Stimulated activated naive CD4-positive, alpha-beta T cell (primary cell): ENCODE measurements at places on chromosomes 7 and 10.

DNA sequence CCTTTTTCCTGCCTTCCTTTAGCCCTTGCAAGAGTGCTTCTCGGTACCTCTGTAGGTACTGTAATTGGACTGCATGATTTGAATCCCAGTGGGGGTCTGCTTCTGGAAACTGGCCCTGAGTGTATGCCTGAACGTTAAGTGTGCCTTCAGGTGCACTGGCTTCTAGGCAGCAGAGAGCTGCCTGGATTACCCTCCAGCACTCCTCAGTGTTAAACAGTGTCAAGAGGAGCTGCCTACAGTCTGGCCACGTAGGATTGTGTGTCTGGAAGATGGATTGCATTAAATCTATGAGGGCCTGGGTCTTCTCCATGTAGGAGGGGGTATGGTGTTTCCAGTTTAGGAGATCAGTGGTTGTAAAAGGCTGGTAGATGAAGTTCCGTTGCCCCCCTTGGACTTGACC, 103.7 kb downstream of the TRIM24 start:
- no peak for DNase-seq

GRCh38 chr10:110081911-110082310, 74.1 kb downstream of the ADD3 start:
- no peak for DNase-seq

GRCh38 chr10:26474026-26474425, 35.9 kb downstream of the APBB1IP start:
- DNase-seq = no peak

GRCh38 chr10:5608608-5609220, 57.7 kb downstream of the ASB13 start:
- DNase-seq = no peak

DNA sequence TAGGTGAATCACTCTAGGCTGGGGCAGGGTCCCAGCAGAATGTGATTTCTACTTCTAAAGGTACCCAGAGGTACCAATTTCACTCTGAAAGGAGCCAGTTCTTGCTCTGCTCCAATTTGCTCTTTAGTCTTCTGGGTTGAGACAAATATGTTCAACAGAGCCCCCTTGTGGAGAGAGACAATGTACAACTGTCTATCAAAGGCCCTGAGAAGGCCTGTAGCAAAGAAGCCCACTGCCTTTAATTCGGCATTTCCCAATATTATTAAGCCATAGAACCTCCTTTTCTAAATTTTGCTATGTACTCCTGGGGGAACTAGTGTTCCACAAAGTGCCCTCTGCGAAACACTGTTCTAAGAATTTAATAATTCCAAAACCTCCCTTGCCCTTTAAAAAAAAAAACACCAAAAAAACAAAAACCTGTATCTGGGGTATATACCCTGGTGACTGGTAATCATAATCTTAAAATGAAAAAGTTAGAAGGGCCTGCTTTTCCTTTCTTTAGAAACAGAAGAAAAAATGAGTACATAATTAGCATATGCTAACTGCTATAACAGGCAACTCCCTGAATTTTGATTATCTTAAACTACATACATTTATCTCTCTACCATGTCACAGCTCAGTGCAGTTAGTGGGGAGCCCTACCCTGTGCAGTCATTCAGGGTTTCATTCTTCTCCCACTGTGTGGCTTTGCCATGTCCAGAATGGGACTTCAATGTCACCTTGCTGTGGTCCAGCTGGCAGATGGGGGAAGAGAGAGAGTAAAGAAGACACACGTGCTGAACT, 160.9 kb upstream of the BMPER start:
- DNase-seq = no peak

- no peak for DNase-seq
Measured at GRCh38 chr10:3835770-3836169, 50.8 kb upstream of the KLF6 start.

GRCh38 chr10:71694567-71694968, 25.0 kb downstream of the C10orf105 start:
- no peak for DNase-seq
